Effector memory CD8-positive, alpha-beta T cell (primary cell): ENCODE measurements at places on chromosomes 12 and 14.
A peak's percentile ranks its signal among the peaks of the same experiment; 100 is the strongest.

- DNase-seq = peak; percentile 37
Observed at GRCh38 chr14:70821584-70822529, 12.5 kb upstream of the MAP3K9 start.

DNA sequence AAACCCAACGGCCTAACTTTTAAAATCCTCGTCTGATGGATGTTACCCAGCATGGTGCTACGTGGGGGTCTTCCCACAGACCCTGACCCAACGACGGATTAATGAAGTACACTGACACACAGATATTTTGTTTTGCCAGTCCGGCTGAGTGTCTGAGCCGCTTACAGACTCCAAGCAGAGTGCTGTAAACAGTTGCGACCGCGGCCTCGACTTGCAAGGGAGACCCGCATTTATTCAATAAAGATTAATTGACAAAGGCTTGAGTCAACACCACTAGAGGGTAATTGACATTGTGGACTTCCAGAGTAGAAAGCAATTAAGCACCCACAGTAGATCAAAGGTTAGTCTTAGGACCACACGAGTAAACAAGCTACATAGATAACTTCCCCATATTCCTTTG, 1042.4 kb downstream of the AACS start:
- no peak for DNase-seq

DNA sequence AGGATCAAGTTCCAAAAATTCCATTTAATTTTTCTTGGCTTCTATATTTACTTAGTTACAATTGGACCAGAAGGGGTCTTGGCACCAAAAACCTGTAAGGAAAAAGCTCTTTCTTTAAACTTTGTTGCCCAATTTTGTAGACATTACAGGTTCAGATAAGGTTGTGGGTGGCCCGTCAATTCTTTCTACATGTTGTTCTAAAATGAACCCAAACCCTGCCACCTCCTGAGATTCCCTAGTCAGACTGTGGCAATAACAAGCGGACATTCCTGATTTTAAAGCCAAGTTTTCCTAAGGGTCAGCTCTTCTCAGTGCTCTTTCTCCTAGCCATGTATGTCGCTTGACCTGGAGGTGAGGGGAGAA, 45.0 kb upstream of the GSG1 start:
- no peak for DNase-seq

GRCh38 chr12:130490674-130491073, 153.0 kb downstream of the PIWIL1 start:
- no peak for DNase-seq

GRCh38 chr12:64286521-64286920, 64.4 kb upstream of the KICS2 start:
- DNase-seq = no peak

DNA sequence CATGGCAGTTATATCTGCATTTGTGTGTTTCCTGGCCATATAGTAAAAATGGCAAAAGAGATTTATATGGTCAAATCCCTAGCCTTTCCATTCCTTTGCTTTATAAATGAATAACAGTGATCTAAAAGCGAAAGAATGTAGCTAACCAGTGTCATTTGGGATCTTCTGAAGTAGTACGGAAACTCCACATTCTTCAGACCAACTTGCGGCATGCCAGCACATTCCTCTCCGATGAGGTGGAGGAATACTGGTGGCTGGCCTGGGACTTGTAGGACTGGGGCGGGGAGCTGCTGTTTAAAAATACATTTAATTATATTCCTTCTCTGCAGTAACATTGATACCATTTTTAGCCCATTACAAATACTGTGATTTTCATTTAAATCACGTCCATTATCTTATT, 85.3 kb downstream of the SAMD4A start:
- DNase-seq = no peak

- DNase-seq = no peak
Observed at GRCh38 chr12:107598906-107599305, 86.7 kb upstream of the PWP1 start.

- no peak for DNase-seq
Observed at GRCh38 chr12:123267991-123268843, 3.4 kb downstream of the CDK2AP1 start.

DNA sequence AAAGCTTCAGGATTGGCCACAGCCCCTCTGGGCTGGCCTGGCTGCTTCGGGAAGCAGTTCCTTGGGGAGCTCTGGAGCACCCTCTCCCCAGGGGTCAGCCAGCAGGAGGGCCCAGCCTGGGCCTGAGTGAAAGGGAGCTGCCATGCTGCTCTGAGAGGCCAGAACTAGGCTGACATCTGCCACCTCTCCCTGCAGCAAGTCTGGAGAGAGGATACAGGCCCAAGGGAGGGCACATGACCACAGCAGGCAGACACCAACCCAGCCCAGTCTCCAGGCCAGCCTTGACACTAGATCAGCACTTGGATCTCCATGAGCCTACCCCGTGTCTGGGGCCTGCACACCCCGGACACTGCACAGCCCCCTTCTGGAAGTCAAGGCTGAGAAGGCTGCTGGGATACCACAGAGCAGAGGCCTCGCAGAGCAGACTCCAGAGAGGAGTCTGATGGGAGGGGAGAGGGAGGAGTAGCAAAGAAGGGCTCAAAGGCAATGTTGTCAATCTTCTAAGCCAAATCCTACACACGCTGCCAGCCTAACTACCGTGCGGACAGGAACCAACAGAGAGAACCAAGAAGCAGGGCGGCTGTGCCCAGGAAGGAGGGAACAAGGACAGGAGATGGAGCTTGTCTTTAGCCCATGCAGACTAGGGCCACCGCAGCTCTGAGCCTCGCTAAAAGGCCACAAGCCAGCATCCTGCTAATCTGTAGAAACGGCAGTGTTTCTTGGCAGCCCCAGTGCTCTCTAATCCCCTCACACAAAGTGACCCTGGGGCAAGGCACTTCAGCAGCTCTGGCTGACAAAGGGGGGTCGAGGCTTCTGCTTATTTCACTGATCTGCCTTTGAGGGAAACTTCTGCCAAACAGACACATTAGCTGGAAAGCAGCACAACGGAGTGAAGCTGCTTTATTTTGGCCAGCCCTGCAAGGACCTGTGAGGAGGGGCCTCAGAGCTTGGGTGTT, 12.9 kb downstream of the COL2A1 start:
- DNase-seq = no peak

- DNase-seq = no peak
Observed at GRCh38 chr12:108799401-108800243, 57.8 kb downstream of the SSH1 start.

GRCh38 chr14:49702725-49703124, 9.8 kb downstream of the KLHDC1 start:
- no peak for DNase-seq

- DNase-seq = no peak
Observed at GRCh38 chr14:21533294-21533693, 7.1 kb upstream of the SALL2 start.
